ENCODE measurements at places on chromosomes 4 and X.

GRCh38 chrX:134806707-134807038 is 148.4 kb upstream of the PLAC1 start:
- no peak for DNase-seq

DNA sequence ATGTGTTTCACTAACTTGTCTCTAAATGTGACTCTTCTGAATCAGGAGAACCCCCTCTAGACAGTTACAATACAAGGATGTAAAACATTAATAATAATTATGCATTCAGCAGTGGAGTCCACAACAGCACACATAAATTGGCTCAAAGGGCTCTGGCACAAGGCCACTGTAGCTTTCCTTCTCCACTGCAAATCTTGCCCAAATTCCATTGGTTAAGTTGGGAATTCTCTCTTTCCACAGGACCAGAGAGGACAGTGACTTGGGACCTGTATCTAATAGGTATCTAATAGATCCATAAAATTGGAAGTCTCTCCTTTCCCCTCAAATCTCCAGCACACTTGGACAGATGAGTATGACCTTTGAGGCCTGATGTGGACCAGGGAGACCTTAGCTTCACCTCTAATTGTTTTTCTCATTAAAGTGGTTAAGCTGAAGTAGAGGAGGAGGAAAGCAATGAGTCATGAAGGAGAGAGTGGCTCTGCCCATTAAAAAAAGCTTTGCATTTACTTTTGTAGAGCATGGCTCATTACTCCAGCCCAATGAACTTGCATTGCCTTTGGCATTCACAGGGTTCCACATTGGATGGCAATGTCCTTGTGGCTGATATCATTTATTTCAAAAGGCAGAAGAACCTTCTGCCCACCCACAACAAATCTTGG is 72.3 kb upstream of the SH3RF1 start:
- no peak for DNase-seq

DNA sequence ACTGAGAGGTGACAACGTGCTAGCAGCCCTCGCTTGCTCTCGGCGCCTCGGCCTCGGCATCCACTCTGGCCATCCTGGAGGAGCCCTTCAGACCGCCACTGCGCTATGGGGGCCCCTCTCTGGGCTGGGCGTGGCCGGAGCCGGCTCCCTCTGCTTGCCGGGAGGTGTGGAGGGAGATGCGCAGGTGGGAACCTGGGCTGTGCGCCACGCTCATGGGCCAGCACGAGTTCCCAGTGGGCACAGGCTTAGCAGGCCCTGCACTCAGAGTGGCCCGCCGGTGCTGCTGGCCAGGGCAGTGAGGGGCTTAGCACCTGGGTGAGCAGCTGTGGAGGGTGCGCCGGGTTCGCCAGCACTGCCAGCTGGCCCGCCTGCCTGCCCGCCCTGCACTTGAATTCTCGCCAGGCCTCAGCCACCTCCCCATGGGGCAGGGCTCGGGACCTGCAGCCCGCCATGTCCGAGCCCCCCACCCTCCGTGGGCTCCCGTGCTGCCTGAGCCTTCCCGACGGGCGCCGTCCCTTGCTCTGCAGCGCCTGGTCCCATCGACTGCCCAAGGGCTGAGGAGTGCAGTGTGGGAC is 148.0 kb downstream of the RAPGEF2 start:
- no peak for DNase-seq

- DNase-seq = no peak
Measured at GRCh38 chr4:75030028-75030427, 97.1 kb downstream of the PARM1 start.

GRCh38 chr4:169823685-169824084 is 65.9 kb upstream of the HPF1 start:
- DNase-seq = peak; percentile 40

- DNase-seq = no peak
Measured at GRCh38 chrX:109922190-109922589, 80.7 kb upstream of the TMEM164 start.

All from naive thymus-derived CD8-positive, alpha-beta T cell (primary cell).